ENCODE measurements at places on chromosomes 1 and 21.

DNA sequence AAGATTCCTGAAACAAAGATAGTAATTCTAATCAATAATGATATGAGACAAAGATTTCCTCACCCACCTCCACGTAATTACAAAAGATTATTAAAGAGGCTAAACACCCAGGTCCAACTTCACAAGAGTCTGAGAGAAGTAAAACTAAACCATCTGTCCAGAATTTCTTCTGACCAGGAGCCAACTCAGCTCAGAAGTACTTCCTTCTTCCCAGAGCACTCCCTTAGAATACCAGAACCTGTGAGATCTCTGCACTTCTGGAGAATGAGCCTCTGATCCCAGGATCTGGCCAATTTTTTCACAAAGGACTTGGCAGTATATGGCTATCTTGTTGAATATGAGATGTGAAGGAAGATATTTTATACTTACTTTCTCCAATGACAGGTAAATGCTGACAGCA, 120.6 kb upstream of the PALMD start:
- DNase-seq, result no peak

DNA sequence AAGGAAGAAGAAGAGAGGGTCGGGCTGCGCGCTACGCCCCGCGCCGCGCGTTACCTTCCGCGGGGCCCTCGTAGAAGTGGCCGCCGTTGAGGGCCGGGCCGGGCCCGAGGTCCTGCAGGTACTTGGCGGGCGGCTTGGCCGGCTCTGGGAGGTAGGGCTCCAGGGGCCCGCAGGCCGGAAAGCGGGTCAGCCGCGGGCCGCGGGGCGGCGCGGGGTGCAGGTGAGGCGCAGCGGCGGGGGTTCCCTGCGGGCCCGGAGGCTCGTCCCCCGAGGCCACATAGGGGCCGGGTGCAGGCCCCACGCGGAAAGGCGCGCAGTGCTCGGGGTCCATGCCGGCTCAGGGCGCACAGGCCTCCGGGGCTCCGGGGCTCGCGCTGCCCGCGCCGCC, 196 bp downstream of the ALX3 start:
- no peak for DNase-seq

- no peak for DNase-seq
These were observed 147.8 kb downstream of the SLC45A1 start for GRCh38 chr1:8465692-8466091.

GRCh38 chr1:119275145-119276134, 93.1 kb upstream of the HAO2 start:
- DNase-seq, result peak; percentile 32

DNA sequence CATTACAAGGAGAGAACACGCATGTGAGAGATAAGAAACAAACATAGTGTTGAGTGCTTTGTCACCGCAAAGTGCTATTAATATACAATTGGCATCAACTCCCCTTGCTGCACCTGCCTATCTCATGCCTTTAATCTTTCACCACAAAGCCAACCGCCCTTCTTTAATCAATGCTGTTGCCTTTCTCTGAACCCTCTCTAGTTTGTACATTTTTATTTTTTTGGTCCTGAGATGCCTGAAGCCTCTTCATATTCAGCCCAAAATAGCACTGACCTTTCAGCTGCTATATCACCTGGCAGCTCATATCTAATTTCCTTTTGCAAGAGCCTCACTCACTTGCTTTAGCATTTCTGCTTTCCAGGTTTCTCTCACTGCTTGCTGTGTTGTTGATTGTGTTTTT, 504.7 kb downstream of the NUF2 start:
- no peak for DNase-seq

DNA sequence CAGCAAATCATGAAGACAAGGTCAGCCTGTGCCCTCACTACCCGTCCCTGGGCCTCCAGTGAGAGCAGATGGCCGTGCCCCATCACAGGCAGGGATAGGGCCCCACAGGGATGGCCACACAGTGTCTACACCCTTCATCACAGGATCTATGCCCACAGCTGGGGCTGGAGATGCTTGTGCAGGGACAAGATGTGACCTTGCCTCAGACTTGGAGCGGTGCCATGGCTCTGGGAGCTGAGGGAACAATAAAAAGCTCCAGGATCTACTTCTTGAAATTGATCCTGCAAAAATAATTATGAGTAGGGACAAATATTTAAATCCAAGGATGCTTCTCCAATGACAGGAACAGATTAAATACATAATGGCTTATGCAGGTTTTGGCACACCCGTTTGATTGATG, 25.4 kb upstream of the TCEA3 start:
- peak; percentile 72 for DNase-seq

DNA sequence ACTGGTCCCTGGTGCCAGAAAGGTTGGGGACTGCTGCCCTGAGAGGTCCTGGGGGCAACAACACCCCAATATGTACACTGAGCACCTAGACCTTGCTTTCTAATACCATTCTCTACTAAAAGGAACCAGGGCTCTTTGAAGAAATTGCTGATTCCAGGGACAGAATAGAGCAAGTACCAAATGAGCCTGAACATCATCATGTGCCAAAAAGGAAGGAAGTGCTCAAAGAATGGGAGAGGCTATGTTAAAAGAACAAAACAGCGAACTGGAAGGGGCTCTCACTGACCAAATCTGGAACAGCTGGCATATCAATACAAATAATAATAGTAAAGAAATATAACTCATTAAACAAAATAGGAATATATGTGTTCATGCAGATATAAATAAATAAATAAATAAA, 50.8 kb downstream of the PIK3R3 start:
- no peak for DNase-seq

- DNase-seq, result no peak
These were observed 42.7 kb downstream of the RGL1 start for GRCh38 chr1:183847641-183848040.

GRCh38 chr1:52127181-52128180, 14.4 kb upstream of the ZFYVE9 start:
- no peak for DNase-seq

Measured in tibial nerve (tissue), 4 donors.